ENCODE measurements at places on chromosomes 2 and 18. TPM values are rescaled to one million over a fixed set of nuclear protein-coding genes. Genes with fewer than 3 reads are reported as not detected.

Gene EML6
- 3.2 TPM for total RNA-seq

Gene IMPA2
- 31.5 TPM for total RNA-seq

Gene KHK
- 5.7 TPM for total RNA-seq

Gene DSC2
- total RNA-seq = 2.6 TPM

Gene BBS5
- total RNA-seq = 9.8 TPM

Gene G6PC2
- 0.14 TPM for total RNA-seq

Gene INHBB
- total RNA-seq = 5.8 TPM

Gene ZNF804A
- total RNA-seq = 1.2 TPM

Gene ABCG8
- not detected for total RNA-seq

Gene LGALSL
- 23.4 TPM for total RNA-seq
